ENCODE measurements at places on chromosomes 5 and 9. TPM values are rescaled to one million over a fixed set of nuclear protein-coding genes. Genes with fewer than 3 reads are reported as not detected.

GRCh38 chr9:121781145-121781548, 129.7 kb downstream of the DAB2IP start:
- no peak for DNase-seq

DNA sequence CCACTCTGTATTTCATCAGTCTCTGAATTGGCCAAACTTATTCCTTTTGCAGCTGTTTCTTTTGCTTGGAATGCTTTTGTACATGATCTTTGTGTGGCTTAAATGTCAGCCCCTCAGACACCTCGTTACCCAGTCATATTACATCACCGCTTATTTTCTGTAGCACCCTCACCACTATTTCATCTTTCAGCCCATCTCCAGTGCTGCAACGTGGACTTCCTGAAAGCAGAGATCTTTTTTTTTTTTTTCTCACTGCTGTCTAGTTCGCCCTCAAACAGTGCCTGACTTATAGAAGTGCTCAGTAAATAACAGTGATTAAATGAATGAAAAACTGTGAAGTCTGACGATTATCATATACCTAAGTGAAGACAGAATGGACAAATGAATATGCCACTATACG, 835 bp downstream of the SRA1 start:
- DNase-seq = no peak

GRCh38 chr9:94920420-94921091, 194.1 kb downstream of the AOPEP start:
- DNase-seq = peak; percentile 72

GRCh38 chr9:124576751-124577150, 69.6 kb upstream of the NR5A1 start:
- no peak for DNase-seq

- DNase-seq = no peak
Observed at GRCh38 chr9:99385215-99385614, 163.1 kb downstream of the SEC61B start.

DNA sequence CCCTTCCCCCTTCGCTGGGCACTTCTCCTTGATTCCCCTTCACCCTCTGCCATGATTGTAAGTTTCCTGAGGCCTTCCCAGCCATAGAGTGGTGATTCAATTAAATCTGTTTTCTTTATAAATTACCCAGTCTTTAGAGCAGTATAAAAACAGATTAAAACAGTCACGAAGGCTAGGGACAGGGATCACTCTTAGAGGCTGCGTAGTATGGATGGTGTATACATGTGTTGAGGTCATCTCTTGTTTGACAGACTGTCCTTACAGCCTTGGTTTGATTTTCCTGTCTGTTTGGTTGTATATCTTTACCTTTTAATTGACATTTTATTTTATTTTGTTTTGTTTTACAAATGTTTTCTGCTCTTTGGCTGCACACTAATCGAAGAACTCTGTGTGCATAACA, 1155.7 kb upstream of the CDH18 start:
- DNase-seq = no peak

- peak; percentile 32 for DNase-seq
Observed at GRCh38 chr5:180138976-180139730, 67.6 kb upstream of the RNF130 start.

DNA sequence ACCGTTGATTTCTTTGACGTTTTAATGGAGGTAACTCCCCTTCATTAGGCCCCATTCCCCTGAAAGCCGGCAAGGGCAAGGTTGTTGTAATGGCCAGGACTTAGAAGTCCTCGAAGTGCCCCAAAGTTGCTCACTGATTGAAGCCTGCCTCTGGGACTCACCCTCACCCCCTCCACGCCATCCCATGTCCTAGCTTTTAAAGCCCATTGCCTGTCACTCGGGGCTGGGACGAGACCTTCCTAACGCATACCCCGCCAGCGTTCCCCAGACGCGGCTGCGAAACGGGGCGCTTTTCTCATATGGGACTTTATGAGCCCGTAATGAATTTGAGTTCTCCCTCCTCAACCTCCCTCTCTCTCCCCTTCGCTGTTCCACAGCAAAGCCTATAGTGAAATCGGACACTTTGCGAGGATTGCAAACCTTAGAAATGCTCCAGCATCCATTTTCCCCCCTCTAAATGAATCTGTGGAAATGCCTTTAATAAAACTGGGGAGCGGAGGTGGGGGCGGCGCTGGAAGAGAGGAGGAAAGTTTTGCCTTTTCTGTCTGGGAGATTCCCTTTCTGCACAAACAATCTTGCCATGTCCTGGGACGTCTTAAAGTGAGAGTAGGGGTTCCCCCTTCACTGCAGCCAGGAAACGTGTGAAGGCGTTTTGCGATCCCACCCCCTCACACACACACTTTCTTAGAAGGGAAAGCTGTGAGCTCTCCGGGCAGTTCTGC, 1.5 kb downstream of the PAPPA start:
- no peak for DNase-seq

GRCh38 chr5:62385131-62385530, 18.6 kb downstream of the DIMT1 start:
- DNase-seq = no peak

DNA sequence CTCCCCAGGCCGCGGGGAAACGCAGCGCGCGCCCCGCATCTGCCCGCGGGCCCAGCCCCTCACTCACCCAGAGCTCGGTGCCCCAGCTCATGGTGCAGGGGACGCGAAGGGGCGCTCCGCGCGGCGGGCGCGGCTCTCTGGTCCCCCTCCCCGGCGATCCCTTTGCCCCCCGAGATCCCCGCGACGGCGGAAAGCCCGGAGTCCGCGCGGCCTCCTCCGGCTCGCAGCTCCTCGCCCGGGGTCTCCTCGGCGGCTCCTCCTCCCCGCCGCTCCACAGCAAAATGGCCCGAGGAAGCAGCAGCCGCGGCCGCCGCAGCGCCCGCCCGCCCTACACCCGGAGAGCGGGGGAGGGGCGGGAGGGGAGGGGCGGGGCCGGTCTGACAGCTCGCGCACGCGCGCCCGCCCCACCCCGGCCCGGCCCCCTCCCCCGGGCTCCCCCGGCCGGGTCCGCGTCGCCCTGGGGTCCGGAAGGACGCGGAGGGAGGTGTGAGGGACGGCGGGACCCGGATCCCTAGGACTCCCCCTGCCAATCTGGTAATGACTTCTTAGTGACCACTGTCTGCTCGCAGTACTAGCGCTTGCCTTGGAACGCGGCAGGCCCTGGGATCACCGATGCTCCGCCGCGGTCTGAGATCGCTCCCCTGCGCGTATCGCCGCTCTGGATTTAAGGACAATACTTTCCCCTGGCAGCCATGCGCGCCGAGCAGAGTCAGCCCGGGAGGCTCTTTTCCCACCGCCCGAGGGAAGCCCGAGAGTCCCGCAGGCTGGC, at the start of gene FNBP1:
FNBP1 (minus strand) TSS at position 305 of the 769 bp plus-strand sequence; CDS start at position 91, 214 bp downstream.
- DNase-seq = peak; percentile 80

GRCh38 chr9:128552744-128553440, 505 bp downstream of the SPTAN1 start:
- DNase-seq = peak; percentile 75

GRCh38 chr5:34930462-34930844, 1.1 kb downstream of the DNAJC21 start:
- no peak for DNase-seq

- DNase-seq = no peak
Observed at GRCh38 chr9:122347348-122348287, 23.2 kb upstream of the PTGS1 start.

DNA sequence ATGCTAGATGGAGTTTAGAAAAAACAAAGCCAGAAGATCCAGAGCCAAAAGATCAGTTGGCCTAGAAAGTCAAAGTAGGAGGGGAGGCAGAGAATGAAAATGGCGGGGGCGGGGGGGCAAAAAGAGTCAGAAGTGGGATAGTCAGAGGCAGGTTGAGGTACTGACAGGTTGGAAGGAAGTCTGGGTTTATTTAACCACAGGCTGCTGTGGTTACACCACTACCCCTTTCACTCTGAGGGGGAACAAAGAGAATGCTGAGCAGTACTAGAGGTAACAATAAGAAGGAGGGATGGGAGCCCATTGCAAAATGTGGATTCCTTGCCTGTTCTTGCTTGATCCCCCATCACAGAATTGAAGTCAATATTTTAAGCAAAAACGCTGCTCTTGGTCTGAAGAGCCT, 111.8 kb downstream of the CAVIN4 start:
- no peak for DNase-seq

GRCh38 chr9:96044401-96044800, 168.9 kb downstream of the ERCC6L2 start:
- DNase-seq = no peak

- no peak for DNase-seq
Observed at GRCh38 chr9:70639853-70640814, 225.7 kb upstream of the KLF9 start.

GRCh38 chr5:67437905-67438845, 241.6 kb upstream of the CD180 start:
- DNase-seq = no peak

DNA sequence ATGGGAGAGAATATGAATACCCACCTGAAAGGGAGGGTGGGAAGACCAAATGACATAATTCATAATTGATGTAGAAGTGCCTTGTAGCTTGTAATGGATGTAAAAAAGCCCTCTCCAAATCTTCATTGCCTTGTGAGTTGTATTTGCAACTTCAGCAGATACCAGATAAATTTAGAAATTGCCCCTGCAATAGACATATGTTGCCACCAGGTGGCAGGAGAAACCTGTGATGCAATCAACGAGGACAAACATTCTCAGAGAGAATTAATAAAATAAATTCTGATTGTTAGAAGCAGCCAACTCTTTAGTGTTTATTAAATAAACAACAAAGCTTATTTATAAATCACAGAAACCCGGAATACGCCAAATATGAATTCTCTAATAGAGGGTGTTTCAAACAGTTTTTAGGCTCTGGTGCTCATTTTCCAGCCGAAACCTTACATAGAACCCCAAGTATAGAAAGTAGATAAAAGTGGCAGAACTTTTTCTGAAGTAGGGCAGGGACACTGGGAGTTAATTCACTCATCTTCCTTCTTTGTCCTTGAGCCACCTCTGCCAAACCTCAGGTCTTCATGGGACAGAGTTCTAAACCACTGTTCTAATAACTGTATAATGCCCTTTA, 147.8 kb downstream of the TMEM38B start:
- no peak for DNase-seq

DNA sequence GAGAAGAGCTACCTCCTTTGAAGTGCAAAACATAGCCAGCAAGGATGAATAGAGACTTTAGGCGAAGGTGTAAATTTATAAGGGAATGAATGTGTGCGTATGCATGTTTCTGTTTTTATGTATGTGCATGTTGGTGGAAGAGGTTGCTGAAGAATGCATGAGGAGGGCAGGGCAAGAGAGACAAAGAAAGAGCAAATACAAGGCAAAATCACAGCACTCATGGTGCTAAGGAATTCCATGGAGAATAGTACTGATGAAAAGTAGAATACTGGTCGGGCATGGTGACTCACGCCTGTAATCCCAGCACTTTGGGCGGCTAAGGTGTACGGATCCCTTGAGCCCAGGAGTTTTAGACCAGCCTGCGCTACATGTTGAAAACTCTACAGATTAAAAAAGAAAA, 762.1 kb upstream of the PTPRD start:
- no peak for DNase-seq

DNA sequence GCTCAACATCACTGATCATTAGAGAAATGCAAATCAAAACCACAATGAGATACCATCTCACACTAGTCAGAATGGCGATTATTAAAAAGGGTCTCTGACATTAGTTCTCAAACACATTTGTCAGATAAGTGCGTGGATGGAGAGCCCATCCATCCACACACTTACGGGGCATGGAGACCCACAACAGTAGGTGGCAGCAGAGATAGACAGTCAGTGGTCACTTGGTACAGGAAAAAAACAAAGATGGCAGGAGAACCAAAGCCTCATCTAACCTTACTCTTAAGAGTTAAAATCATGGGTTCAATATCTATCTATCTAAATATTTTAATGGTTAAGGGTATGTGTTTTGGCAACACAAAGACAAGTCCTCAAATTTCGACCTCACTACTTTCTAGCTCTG, 1378.7 kb upstream of the C9orf72 start:
- no peak for DNase-seq

- DNase-seq = no peak
Observed at GRCh38 chr9:108676355-108676754, 179.4 kb downstream of the ACTL7B start.

GRCh38 chr9:122004589-122004988, 88.5 kb downstream of the TTLL11 start:
- no peak for DNase-seq

Gene CCL27
- total RNA-seq = not detected

Gene PTPRD
- total RNA-seq = 2.2 TPM

Gene IFNB1
- total RNA-seq = not detected

Gene ZNF454
- 0.41 TPM for total RNA-seq

Gene TOR2A
- total RNA-seq = 6.7 TPM

Gene PCDHB15
- 1.0 TPM for total RNA-seq

Gene HMMR
- 0.80 TPM for total RNA-seq

Gene GRIA1
- total RNA-seq = 0.42 TPM

Gene RNF183
- not detected for total RNA-seq

Gene ALDH1A1
- 21.7 TPM for total RNA-seq

Gene RNF180
- total RNA-seq = 4.6 TPM

Gene SLC26A2
- total RNA-seq = 20.1 TPM

Gene PCDHB14
- 0.52 TPM for total RNA-seq

Gene PRUNE2
- 79.9 TPM for total RNA-seq

Data from psoas muscle (tissue), 8 donors.